Right atrium auricular region (tissue), 2 donors: ENCODE measurements at places on chromosomes 2 and 18. TPM values are rescaled to one million over a fixed set of nuclear protein-coding genes. Genes with fewer than 3 reads are reported as not detected.

GRCh38 chr2:180523621-180524340 lies 456.6 kb upstream of the UBE2E3 start:
- no peak overlapping the region for H3K4me3 ChIP-seq
- no peaks in the 10 kb centered on the region for H3K36me3 ChIP-seq
- H3K27me3 ChIP-seq, result no peaks in the 10 kb centered on the region
- DNase-seq, result no peak
- H3K27ac ChIP-seq, result no peak overlapping the region

GRCh38 chr2:170369894-170370293 lies 191.9 kb downstream of the MYO3B start:
- no peaks in the 10 kb centered on the region for H3K27me3 ChIP-seq
- no peaks in the 10 kb centered on the region for H3K4me1 ChIP-seq
- no peak overlapping the region for H3K27ac ChIP-seq
- no peak overlapping the region for H3K4me3 ChIP-seq

- no peaks in the 10 kb centered on the region for H3K36me3 ChIP-seq
- no peak overlapping the region for H3K4me3 ChIP-seq
- no peaks in the 10 kb centered on the region for H3K27me3 ChIP-seq
Observed at GRCh38 chr2:147171941-147172340, 672.9 kb upstream of the ACVR2A start.

GRCh38 chr18:79861687-79862086 lies 63.9 kb downstream of the KCNG2 start:
- H3K4me3 ChIP-seq, result no peak overlapping the region
- peaks cover 1% of the 10 kb centered on the region for H3K4me1 ChIP-seq
- H3K27ac ChIP-seq, result no peak overlapping the region
- no peaks in the 10 kb centered on the region for H3K36me3 ChIP-seq
- no peaks in the 10 kb centered on the region for H3K27me3 ChIP-seq

KIF5C gene
- 1.6 TPM for total RNA-seq

GRCh38 chr2:173835726-173836125 lies 129.4 kb downstream of the SP3 start:
- no peak overlapping the region for H3K27ac ChIP-seq
- no peaks in the 10 kb centered on the region for H3K4me1 ChIP-seq
- no peak for DNase-seq
- no peaks in the 10 kb centered on the region for H3K36me3 ChIP-seq
- H3K4me3 ChIP-seq, result no peak overlapping the region

DNA sequence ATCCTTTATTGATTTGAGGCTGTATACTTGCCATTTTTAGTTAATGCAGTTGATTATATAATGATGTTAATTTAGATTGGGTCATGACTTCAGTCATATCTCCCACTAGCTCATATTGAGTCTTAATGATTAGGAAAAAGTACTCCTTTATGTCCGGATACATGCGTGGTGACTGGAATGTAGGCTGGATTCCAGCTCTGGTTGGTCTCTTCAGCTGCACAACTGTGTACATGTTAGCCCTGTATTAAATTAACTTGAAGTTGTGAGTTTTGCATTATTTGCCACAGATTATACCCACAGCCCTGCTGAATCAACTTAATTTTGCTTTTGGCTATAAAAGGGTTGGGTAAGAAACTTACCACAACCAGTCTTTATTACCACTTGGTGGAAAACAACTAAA lies 22.5 kb downstream of the MOB4 start:
- no peak overlapping the region for H3K27ac ChIP-seq
- H3K36me3 ChIP-seq, result peaks cover 14% of the 10 kb centered on the region
- H3K27me3 ChIP-seq, result no peaks in the 10 kb centered on the region
- DNase-seq, result no peak
- H3K4me3 ChIP-seq, result no peak overlapping the region

NDUFB3 gene
- total RNA-seq, result 238 TPM

DNA sequence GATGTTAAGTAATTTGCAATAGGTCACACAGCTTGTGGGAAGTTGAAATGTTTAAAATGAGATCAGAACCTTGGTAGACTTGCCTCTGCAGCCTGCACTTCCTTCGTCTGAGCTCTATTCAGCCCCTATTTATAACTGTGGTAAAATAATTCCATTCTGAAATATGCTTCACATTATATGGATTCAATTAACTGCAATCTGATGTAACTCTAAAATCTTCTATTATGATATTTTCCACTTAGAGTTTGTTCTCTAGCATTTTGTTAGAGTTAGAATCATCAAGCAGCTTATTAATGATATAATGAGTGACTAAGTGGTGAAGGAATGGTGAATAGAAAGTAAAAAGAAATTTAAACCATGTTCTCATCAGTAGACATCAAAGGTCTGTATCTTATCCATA lies 139.6 kb upstream of the ARHGAP28 start:
- no peaks in the 10 kb centered on the region for H3K36me3 ChIP-seq
- no peaks in the 10 kb centered on the region for H3K4me1 ChIP-seq
- no peaks in the 10 kb centered on the region for H3K27me3 ChIP-seq
- DNase-seq, result no peak

NAT8 gene
- not detected for total RNA-seq

DNA sequence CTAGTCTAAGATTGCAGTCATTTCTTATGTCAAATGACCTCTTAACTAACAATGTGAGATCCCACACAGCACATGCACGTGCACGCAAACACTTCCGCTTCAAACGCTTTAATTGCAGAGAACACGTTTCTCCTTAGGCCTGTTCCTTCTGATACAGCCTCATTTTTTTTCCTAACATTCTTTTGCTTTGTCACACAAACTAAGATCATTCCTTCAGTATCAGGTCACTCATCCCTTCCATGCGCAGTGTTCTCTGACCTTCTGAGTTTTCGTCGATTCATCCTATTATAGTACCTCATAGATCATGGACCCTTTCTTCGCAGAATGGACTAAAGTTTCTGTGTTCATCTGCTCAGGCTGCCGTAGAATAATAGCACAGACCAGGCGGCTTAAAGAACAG lies 327.1 kb upstream of the CDH19 start:
- DNase-seq, result no peak
- no peak overlapping the region for H3K27ac ChIP-seq
- no peak overlapping the region for H3K4me3 ChIP-seq
- no peaks in the 10 kb centered on the region for H3K36me3 ChIP-seq
- H3K27me3 ChIP-seq, result no peaks in the 10 kb centered on the region

GRCh38 chr2:208354964-208355381 lies 51.6 kb upstream of the PTH2R start:
- no peaks in the 10 kb centered on the region for H3K4me1 ChIP-seq
- DNase-seq, result no peak
- H3K27ac ChIP-seq, result no peak overlapping the region
- H3K36me3 ChIP-seq, result peaks cover 69% of the 10 kb centered on the region

- no peak overlapping the region for H3K4me3 ChIP-seq
- peaks cover 2% of the 10 kb centered on the region for H3K4me1 ChIP-seq
- no peaks in the 10 kb centered on the region for H3K36me3 ChIP-seq
- DNase-seq, result no peak
Observed at GRCh38 chr2:8217468-8218030, 464.3 kb upstream of the ID2 start.

DNA sequence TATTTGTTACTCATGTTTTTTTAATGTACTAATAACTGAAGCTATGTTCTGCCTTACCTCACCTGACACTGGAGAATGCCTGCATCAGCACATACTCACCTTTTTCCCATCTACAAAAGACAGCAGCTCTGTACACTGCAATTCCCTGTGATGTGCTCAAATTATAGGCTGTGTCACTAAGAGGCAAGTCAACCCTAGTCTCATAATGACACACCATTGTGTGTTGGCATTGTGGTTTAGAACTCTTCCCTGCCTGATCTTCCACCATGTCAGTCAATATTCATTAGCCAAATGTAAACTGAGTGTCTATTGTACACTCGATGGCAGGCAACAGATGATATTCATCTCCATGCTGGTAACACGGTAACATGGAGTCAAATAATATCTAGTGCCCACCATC lies 332.1 kb upstream of the TCF4 start:
- H3K4me1 ChIP-seq, result no peaks in the 10 kb centered on the region
- H3K27me3 ChIP-seq, result no peaks in the 10 kb centered on the region
- DNase-seq, result no peak
- H3K4me3 ChIP-seq, result no peak overlapping the region

RMND5A gene
- total RNA-seq, result 76.6 TPM

- no peak for DNase-seq
- H3K27ac ChIP-seq, result no peak overlapping the region
- H3K36me3 ChIP-seq, result no peaks in the 10 kb centered on the region
- H3K4me1 ChIP-seq, result no peaks in the 10 kb centered on the region
Observed at GRCh38 chr2:234564699-234565098, 67.8 kb upstream of the ARL4C start.

DOK1 gene
- total RNA-seq, result 4.9 TPM

DNA sequence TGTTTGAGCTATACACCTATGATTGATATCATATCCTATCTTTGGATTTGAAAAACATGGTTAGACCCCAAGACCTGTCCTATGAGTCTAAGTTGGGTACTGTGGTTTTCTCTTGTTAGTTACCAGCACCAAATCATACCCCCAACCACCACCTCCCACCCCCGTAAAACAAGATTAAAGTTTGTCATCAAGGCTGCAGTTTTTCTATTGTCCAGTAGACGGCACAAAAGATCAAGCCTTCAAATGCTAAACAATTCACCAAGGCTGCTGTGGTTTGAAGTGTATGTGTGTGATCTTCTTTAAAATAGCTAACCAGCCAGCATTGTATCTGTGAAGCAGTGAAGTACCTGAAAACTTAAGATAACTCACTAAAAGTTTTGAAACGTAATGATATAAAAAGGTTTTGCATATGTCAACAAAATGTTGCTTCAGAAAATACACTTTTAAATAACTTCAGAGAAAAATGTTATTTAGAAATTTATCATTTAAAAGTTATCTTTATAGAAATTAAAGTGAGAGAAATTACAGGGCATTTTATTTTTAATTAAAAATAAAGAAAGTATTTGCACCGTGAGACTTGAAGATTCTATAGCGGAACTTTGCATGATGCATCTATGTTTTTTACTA lies 5.8 kb upstream of the MEIS1 start:
- H3K4me3 ChIP-seq, result no peak overlapping the region
- no peak overlapping the region for H3K27ac ChIP-seq
- no peaks in the 10 kb centered on the region for H3K36me3 ChIP-seq
- no peak for DNase-seq
- peaks cover 9% of the 10 kb centered on the region for H3K27me3 ChIP-seq
- H3K4me1 ChIP-seq, result peaks cover 30% of the 10 kb centered on the region

CNGA3 gene
- total RNA-seq, result not detected

- H3K27ac ChIP-seq, result no peak overlapping the region
- DNase-seq, result no peak
- no peaks in the 10 kb centered on the region for H3K36me3 ChIP-seq
- H3K4me1 ChIP-seq, result no peaks in the 10 kb centered on the region
- no peak overlapping the region for H3K4me3 ChIP-seq
- H3K27me3 ChIP-seq, result no peaks in the 10 kb centered on the region
Observed at GRCh38 chr18:69718912-69719547, 228.6 kb downstream of the CD226 start.

DNA sequence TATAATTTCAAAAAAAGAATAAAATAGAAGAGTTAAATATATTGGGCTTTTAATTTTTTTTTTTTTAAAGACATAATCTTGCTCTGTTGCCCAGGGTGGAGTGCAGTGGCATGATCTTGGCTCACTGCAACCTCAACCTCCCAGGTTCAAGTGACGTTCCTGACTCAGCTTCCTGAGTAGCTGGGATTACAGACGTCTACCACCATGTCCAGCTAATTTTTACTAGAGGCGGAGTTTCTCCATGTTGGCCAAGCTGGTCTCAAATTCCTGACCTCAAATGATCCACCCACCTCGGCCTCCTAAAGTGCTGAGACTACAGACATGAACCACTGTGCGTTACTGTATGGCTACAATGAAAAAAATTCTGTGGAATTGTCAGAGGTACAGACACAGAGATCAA lies 98.1 kb upstream of the RGPD4 start:
- no peak overlapping the region for H3K27ac ChIP-seq
- no peak for DNase-seq
- H3K4me1 ChIP-seq, result no peaks in the 10 kb centered on the region
- no peaks in the 10 kb centered on the region for H3K36me3 ChIP-seq
